NCI-H187 (cell line): ENCODE measurements at places on chromosomes 4 and X.

- DNase-seq: no peak
Observed at GRCh38 chrX:102345916-102346315, 93.9 kb downstream of the NXF2B start.

DNA sequence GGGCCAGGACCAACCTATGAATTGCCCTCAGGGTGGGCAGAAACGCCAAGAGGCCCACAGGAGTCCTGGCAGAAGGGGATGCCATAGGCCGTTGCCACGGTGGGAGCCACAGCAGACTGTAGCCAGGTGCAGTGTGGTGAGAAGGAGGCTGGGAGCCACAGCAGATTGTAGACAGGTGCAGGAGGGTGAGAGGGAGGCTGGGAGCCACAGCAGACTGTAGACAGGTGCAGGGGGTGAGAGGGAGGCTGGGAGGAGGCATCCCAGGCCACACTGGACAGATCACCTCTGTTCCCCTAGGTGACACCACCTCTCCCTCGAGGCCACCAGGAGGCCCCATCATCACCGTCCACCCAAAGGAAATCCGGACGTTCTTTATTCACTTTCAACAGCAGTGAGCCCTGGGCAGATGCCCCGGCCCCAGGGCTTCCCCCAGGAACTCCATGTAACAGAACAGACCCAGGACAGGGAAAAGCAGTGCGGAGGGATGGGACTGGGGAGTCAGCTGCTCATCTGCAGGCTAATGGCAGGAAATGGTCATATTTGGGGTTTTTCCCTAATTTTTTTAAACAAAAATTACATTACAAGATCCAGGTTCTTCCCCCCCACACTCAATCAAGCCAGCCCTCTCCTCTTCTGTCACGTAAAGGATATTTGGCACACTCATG is 19.5 kb upstream of the MRFAP1 start:
- no peak for DNase-seq

GRCh38 chrX:149807747-149808458 is 26.2 kb downstream of the MAGEA9 start:
- no peak for DNase-seq

GRCh38 chr4:23814587-23814986 is 75.3 kb downstream of the PPARGC1A start:
- DNase-seq: no peak

DNA sequence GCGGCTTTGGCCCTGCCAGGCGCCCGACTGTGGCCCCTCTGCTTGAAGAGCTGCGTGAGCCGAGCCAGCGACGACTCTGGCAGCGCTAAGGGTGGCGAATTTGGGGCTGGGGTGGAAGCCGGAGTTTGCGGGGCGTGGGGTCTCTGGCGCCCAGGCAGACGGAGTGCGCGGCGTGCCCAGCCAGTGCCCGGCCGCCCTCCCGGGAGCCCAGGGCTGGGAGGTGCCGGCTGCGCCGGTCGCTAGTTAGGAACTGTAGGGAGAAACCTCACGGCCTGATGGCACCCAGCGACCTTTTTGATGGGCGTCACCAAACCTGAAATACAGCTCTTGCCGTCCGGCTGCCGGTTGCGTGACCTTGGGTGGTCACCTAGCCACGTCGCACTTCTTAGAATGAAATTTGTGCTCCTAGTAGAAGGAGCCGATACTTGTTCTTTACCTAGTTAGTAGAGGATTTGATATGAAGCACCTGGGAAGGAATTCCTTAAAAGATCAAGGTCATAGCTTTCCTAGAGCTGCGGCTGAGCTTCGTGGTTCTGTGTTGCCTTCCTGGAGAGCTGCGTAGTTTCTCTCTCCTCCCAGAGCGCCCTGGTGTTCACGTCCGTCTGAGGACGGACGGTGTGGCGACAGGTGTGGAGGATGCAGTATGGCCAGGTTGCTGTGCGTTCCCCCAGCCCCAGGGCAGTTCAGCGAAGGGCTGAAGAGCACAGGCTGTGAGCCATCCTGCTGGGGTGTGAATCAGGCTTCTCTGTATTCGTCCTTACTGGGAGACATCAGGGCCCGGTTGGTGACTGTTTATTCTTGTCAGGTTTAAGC is 680 bp downstream of the MAEA start:
- no peak for DNase-seq
